ENCODE measurements at places on chromosomes 5 and 9. TPM values are rescaled to one million over a fixed set of nuclear protein-coding genes. Genes with fewer than 3 reads are reported as not detected.

DNA sequence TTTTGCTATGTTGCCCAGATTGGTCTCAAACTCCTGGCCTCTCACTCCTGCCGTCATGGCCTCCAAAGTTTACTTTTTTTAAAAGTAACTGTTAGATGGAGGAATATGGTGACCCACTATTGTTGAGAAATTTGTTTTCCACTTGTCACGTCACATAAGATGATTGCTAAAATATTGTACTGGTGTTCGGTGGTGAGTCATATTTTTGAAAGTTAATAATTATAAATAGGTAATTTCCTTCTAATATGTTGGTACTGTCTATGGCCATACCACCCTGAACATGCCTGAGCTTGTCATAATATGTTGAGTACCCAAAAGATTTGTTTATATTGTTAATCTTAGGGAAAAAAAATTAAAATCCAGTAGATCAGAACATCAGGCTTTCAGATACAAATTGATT, 22.6 kb downstream of the RMI1 start:
- no peak for DNase-seq

ZNF879 gene
- total RNA-seq, result 1.8 TPM

WDR38 gene
- not detected for total RNA-seq

GRCh38 chr9:133787754-133788025, 49.5 kb upstream of the SARDH start:
- no peak for DNase-seq

GRCh38 chr9:37919246-37919955, 15.5 kb upstream of the SLC25A51 start:
- no peak for DNase-seq

GRCh38 chr5:140883927-140884697, 2.2 kb downstream of the PCDHA13 start:
- DNase-seq, result no peak

DNA sequence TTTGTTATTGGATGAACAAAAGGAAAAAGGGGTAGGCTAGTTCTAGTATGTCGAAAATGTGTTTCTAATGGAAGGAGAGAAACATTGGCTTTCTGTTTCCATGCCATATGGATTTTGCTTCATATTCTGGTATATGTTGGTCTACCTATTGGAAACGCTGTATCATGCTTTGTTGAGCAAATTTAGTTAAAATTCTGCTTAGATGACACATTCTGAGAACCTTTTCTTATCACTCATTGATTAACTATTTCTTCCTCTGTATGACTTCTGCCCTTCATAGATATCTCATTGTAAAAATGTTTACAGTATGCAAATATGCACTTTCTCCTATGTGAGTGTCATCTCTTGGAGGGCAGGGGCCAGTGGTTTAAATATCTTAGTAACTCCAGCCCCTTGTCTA, 68.8 kb upstream of the GPR151 start:
- DNase-seq, result no peak

GRCh38 chr9:81874931-81875330, 53.3 kb upstream of the SPATA31D4 start:
- no peak for DNase-seq

- no peak for DNase-seq
These were observed 50.3 kb upstream of the GADD45G start for GRCh38 chr9:89554307-89555035.

GRCh38 chr9:37514999-37515398, 29.3 kb downstream of the POLR1E start:
- DNase-seq, result no peak

PCDHB15 gene
- total RNA-seq, result 6.3 TPM

KCNV2 gene
- not detected for total RNA-seq

IRX2 gene
- not detected for total RNA-seq

C5orf47 gene
- not detected for total RNA-seq

DNA sequence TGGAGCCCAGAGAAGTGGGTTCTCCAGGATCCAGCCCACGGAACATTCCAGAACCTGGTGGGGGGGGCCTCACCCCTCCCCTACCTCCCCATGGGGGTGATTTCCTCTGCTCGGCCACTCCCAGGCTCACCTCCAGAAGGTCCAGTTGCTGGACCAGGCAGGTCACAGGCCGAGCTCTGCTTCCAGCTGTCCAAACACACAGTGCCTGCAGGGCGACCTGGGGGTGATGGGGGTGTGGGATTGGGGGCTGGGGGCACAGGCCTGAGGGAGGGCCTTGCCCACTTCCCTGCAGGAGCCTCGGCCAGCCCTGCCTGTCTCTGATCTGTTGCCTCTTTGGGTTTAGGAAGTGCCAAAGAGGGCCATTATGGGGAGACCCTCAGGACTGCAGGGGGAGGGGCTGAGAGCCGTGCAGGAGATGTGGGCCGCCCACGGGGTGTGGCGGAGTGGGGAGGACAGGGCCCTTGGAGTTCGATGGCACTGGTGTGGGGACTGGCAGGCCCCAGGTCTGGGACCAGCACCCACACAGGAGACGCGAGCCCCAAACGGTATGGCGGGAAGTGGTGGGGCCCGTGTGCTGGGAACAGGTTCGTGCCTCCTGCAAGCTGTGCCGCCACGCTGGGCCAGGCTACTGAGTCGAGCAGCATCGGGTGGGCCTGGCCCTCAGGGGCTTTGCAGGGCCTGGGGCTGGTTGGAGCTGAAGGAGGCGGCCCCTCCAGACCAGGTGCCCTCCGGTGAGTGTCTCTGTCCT, 45.6 kb upstream of the EGFL7 start:
- no peak for DNase-seq

NEUROG1 gene
- total RNA-seq, result not detected

LRRC19 gene
- not detected for total RNA-seq

DNA sequence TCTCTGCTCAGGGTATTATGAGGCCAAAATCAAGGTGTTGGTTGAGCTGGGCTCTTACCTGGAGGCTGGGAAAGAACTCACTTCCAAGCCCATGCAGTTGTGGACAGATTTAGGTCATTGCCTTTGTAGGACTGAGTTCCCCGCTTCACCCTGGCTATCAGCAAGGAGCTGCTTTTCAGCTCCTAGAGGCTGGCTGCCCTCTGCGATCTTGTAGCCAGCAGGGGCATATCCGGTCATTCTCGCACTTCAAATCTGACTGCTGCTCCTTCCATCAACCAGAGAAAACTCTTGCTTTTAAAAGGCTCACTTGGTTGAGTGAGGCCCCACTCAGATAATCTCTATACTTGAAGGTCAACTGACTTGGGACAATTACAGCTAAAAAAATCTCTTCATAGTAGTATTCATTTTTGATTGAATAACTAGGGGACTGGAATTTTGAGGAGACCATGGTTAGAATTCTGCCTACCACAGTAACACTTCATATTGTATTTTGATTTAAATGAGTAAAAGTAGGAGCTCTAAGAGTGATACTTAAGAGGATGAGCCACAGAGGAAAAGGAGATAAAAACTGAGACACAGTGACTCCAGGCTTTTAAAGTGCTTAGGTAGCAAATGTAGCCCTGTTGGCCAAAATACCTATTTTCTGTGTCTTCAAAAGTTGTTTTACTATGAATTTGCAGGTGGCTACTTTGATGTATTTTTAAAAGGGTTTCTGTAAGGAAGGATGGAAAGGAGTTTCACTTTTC, 137.4 kb downstream of the CD180 start:
- no peak for DNase-seq

GRCh38 chr9:134332841-134333233, 6.6 kb downstream of the RXRA start:
- no peak for DNase-seq

DNA sequence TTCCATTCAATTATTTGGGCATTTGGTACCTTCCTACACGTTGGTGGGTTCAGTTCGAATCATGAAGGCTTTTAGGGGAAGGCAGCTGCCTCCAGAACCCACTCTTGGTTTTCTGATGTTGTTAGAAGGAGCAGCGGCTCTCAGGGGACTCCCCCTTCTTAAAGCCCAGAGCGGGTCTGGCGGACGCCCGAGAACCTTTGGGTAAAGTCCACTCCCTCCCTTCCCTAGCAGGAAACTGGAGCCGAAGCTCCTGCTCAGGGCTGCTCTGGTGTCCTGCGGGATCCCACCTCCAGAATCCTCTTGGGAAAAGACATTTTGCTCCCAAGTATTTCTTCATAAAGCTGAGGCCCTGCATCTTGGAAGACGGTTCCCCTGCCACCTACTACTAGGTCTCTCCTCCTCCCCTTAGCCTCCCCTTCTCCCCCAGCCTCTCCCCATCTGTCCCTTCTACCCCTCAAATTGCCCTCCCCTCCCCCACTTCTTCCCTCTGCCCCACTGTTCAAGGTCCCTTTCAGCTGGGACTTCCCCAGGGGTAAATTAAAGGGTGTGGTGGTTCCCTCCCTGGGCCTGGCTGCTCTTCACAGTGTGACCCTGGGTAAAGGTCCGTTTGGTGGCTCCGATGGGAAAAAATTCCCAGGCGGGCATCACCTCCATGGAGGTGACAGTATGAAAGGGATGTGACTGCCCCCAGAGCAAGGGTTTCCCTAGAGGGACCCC, 9.3 kb downstream of the IRX4 start:
- no peak for DNase-seq

- DNase-seq, result no peak
These were observed 182.0 kb downstream of the GIN1 start for GRCh38 chr5:102937894-102938293.

DNA sequence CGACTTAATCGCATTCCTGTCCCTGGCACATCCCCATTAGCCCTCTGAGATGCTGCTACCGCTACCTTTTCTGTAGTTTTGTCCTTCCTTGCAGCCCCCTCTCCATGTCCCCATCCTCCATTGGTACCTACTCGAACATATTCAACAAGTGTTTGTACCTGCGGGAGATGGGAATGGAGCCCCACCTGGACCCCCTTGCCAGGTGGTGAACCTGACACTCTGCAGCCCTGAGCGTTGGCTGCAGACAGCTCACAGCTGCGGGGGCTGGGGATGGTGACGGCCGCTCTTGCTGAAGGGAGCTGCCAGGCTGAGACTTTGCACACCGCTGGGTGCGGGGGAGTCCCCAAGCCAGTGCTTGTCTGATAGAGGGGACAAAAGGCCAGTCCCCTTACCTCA, 96.3 kb upstream of the DAP start:
- DNase-seq, result no peak

PIK3R1 gene
- total RNA-seq, result 166 TPM

BARX1 gene
- not detected for total RNA-seq

DNA sequence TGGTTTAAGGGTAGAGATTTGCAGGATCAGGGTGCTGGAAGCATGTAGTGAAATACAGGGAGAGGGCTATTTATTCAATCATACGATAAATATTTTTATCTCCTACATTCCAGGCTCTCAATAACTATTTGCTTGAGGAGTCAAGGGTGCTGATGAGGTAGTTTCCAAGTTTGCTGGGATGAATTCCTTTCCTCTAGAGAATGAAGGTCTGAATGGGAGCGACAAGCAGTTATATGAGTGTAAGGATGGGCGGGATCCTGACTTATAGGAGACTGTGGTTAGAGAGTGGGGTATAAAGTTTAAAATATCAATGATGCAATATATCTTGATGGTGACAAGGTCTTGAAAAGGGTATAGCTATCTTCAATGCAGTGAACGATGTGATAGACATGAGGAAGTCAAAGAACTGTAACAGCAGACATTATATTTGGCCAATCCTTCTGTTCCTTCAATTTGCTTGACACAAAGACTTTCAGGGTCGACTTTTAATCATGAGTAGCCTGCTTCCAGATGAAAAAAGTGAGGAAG, 201.1 kb upstream of the HAPLN1 start:
- no peak for DNase-seq

DNA sequence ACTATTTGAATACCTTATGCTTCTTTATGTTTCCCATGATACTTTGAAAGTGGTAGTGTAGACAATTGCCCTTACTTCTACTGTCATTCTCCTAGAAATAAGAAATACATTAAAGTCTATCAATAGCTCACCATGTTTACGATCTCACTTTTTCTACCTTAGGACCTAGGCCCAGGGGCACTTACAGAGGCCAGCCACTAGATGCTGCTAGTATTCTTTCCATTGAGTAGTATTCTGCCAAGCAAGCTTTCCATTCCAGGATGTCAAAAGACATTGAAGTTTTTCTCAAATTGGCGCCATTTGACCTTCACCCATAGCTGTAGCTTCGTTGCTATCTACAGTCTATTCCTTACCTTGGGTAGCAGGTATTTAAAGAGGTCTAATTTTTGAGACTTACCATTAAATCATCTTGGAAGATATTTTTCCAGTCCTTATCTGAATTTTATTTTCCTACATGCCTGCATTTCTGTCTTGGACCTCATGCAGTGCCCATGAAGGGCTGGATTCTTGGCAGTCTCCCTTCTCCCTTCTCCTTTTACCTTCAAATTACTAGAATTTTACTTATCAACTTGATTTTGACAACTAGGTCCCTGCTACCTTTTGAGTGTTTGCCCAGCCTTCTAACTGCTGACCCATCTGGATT, 246.0 kb upstream of the NUDT12 start:
- DNase-seq, result no peak

DNA sequence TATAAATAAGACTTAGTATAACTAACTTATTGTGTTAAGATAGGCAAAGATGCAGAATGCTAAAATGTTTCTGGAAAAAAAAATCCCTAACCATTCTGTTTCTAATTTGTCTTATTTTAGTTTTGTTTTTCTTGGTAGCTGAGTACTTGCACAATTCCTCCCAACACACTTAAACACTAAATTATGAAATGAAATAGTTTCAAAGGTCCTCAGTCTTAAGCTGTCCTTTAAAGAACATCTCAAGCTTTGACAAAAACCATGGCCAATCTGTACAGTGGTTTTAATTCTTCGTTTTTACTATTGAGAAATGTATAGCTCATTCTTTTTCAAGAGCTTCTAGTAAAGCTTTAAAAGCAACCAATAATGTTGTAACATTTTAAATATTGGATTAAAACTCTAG, 171.5 kb downstream of the EDIL3 start:
- DNase-seq, result no peak

- no peak for DNase-seq
These were observed 852 bp downstream of the ARHGEF37 start for GRCh38 chr5:149581931-149582768.

DNA sequence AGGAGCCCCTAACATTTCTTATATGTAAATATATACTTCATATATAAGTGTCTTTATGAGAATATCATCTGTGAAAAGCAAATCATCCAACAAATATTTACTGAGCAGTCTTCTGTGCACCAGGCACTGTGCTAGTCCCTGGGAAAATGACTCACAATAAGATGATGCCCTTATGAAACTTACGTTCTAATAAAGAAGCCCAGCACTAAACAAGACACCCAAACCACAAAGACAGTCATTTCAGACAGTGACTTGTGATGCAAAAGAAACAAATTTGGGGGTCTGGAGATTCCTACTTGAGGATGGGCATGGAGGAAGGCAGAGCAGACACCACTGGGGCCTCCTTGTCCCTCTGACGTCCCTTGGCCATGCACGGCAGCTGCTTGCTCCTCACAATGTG, 30.6 kb upstream of the PPP1R2B start:
- no peak for DNase-seq

GRCh38 chr5:137136991-137137632, 362.0 kb downstream of the SPOCK1 start:
- DNase-seq, result no peak

SLC6A19 gene
- total RNA-seq, result not detected

DNA sequence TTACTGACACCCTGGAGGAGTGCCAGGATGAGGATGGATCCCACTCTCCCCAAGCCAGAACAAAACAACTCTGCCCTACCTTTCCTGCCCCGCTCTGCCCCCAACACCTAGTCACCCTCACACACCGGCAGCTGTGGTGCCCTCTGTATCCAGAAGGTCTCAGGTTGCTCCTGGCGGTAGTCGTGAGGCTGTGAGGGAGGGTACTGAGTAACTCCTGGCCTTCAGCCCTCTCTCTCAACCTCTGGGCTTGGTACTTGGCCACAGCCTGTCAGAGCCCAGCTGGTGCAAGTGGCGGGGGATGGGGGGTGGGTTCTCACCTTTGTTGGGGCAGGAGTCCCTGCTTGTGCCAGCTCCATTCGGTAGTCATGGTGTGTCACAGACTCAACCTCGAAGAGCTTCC, 1.9 kb downstream of the SPAG8 start:
- no peak for DNase-seq

RAPGEF1 gene
- 44.8 TPM for total RNA-seq

Data from tibial nerve (tissue), 4 donors.